ENCODE measurements at places on chromosomes 16 and 17.

GRCh38 chr16:57981636-57982035 is 10.7 kb upstream of the CNGB1 start:
- DNase-seq, result no peak

GRCh38 chr16:80743273-80743672 is 61.1 kb downstream of the CDYL2 start:
- DNase-seq, result no peak

DNA sequence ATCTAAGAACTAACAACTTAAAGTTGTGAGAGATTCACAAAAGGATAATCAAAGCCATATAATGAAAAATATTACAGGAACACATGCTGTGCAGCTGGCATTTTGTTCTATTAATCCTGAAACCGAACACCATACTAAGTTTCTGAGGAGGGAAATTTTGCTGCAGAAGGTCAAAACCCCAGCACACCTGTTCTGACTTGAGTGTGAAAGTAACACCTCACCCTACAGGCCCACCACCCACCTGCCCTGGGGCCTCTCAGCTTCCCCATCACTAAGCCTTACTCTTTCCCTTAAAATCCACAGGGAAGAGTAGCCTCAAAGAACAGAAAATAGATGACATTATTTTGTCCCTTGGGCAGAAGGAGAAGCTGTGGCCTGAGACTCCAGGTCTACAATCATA is 44.8 kb downstream of the STAT5A start:
- DNase-seq, result no peak

- DNase-seq, result no peak
Observed at GRCh38 chr16:27538528-27538927, 11.2 kb downstream of the GTF3C1 start.

DNA sequence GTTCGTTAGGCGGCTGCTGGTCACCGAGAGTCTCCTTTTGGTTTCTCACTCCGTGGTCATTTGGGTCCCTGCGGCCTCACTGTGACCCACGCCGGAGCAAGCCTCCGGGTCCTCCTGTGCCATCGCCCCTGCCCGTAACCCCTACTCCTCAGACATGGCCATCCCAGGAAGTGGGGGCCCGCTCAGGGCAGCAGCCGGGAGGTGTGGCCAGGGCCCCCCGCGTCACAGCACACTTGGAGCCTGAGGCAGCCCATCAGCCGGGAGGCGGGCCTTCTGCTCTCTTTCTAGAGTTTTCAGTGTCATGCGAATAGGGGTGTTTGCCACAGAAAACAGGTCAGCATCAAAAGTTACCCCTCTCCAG is 7.9 kb upstream of the WFIKKN1 start:
- no peak for DNase-seq

GRCh38 chr17:60716766-60717165 is 39.1 kb downstream of the BCAS3 start:
- DNase-seq, result no peak

DNA sequence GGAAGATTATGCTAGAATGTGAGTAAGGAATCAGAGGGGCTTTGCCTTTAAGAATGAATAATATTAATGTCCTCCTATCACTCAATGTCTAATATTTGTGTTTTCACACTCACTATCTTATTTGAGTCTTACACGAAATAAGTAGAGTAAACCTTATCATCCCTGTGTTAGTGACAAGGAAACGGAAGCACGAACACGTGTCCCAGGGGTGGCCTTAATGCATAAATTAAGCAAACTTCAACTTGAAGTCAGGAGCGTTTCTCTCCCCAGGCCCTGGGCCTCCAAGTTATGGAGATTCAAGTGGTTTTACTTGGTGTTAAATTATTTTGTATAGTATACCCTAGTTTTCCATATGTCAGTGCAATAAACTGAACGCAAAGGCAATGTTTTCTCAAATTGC is 96.0 kb downstream of the WDR59 start:
- no peak for DNase-seq

DNA sequence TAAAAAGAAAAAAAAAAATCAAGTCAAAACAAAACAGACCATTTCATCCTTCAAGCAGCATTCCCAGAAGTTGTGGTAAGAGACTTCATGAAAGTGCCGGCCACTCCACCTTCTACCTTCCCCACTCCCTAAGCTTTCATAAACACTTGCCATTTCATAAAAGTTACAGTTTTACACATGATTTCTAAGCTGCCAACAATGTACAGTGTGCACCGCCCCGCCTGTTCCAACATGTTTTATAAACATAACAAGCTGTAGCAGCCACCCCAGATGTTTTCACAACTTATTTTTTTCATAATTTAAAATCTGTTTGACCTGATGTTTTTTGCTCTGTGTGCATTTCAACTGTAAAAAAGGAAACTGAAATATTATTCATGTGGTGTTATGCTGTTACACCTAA is 608.1 kb downstream of the TOX3 start:
- DNase-seq, result no peak
